ENCODE measurements at places on chromosomes 5 and 9.

GRCh38 chr9:121895818-121896544 lies 197.1 kb downstream of the TTLL11 start:
- no peak for DNase-seq

- no peak for DNase-seq
These were observed 22.0 kb upstream of the TGFBI start for GRCh38 chr5:136006761-136007251.

DNA sequence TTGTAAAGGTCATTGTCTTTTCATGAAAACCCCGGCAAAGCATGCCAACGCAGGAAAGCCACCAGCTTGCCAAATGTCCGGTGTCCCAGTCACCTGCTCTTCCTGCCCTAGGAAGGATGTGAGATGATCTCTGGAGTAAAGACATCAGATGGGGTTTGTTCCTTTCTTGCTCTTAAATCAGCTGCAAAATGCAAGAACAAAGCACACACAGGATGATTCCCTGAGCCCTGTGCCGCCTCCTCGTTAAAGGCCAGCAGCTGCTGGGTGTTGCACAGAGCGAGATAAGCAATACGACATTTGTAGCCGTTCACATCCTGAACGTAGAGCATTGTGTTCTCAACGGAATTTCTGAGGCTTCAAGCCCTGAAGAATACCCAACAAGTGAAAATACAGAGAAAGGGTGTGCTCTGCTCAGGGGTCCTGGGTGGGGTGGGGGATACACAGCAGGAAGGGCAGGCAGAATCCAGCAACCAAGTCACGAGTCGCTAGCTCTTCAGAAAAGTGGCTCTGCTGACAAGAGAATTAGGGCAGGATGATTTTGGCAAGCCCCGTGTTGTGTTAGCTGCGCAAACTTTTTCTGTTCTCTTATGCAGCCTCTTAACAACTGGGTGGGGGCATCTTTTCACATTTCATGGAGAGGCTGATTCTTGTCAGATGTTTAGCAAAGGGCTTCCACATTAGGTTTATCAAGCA lies 229.2 kb upstream of the MAP3K1 start:
- DNase-seq: no peak

- DNase-seq: no peak
These were observed 996.3 kb downstream of the TAF11L14 start for GRCh38 chr5:18630458-18631045.

DNA sequence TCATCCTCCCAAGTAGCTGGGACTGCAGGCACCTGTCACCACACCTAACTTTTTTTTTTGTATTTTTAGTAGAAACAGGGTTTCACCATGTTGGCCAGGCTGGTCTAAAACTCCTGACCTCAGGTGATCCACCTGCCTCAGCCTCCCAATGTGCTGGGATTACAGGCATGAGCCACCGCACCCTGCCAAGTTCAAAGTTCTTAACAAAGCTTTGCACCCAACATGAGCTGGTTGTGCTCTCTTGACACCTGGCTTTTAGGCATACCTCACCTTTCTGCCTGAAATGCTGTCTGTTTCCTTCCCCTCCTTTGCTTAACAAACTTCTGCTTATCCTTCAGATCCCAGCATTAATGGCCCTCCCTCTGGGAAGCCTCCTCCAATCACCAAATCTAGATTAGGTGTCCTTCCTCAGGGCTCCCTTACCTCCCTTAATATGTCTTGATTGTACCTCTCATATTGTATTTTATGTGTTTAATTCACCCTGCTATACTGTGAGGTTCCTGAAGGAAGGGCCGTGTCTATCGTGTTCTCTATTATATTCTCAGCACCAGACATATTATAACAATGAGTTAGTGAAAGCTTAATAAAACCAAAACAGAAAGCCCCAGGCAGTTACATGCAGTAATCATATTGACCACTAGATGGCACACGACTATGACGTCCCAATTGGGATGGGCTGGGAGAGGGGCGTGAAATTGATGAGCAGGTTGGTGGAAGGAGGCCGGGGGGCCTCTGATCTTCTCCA lies 62.9 kb upstream of the PPARGC1B start:
- no peak for DNase-seq

DNA sequence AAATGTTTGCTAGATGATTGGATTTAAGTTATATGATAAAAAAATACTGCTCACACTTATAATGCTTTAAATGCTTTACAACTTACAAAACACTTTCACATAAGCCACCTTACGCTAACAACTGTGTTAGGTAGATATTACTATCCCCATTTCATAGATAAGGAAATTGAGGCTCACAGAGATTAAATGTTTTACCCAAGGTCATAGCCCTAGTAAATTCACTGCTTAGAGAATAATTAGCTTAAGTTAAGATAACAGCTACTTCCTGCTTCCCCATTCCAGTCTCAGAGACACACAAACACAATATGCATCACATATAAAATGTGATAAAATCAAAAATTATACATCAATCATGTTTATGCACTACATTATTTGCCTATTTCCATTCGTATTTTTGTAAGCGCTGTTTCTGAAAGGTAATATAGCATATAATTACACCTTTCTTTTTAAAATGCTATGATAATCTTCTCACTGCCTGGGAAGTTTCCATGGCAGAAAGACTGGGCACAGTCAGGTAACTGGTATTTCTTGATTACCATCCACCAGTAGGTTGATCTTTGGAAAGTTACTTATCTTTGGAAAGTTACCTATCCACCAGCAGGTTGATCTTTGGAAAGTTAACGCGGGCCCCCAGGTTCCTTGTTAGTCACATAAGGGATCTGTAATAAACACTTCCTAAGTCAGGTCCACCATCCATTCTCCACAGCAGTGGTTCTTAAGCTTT lies 101.1 kb downstream of the NFIB start:
- DNase-seq: no peak

GRCh38 chr5:153676406-153676805 lies 185.9 kb downstream of the GRIA1 start:
- no peak for DNase-seq

GRCh38 chr5:6187501-6187900 lies 190.8 kb downstream of the MED10 start:
- no peak for DNase-seq

DNA sequence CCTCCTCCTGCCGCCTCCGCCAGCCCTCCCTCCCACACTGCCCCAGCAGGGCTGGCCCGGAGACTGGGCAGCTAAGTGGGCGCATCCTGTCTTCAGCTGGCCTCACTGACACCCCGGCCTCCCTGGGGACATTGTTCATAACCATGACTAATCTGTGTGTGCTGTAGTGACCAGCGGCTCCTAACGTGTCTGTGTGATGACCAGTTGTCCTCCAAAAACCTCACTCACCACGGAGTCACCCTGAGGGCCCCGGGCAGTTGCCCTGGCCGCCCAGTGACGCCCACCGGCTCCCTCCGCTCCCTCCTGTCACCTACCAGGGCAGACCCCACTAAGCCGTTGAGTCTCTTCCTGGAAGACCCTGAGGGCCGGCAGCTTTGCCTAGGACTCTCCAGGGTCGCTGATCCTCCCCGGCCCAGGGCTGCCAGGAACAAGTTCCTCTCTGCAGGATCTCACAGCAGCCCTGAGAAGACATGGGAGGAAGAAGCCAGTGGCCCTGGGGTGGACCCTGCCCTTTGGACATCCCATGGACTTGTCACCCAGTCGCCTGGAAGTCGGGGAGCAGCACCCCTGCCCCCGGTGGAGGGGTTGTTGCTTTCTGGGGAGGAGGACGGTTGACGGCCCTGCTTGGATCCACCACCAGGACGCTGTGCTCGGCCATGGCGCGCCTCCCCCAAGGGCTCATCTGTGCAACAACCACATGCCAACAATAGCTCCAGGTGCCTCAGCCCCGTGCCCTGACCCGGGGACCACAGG lies 110.2 kb upstream of the LMX1B start:
- DNase-seq: no peak

DNA sequence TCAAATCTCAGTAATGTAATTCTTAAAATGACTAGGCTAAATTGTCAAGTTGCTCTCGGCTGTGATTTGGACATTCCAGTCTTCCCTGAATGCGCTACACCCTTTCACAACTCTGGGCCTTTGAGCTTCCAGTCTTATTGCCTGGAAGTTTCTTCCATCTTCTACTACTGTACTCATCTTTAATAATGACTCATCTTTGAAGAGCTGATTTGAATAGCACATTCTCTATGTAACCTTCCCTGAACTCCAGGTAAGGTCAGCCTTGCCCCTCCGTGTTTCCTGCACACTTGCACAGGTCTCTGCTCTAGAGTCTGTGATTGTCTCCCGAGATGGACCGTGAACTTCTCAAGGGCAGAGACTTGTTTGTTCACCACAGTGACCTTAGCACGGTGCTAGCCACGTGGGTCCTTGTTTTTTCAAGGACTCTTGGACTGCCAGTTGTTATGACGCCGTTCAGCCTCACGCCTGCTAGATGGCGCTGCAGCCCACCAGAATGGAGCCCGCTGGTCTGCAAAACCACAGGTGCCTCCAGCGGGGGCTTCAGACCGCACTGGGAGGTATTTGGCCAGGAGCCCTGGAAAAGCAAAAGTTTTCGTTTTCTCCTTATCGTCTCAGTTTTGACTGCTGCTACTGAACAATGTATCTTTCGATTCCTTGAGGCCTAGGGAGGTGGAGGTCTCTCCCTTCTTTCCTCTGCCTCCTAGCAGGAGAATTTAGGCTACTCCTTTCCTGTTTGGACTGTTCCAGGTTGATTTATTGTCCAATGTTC lies 44.4 kb downstream of the SEC61B start:
- peak; percentile 21 for DNase-seq

GRCh38 chr9:137873408-137873807 lies 4.2 kb upstream of the CACNA1B start:
- no peak for DNase-seq

- DNase-seq: no peak
These were observed 3.0 kb upstream of the FGF18 start for GRCh38 chr5:171416160-171417049.

- no peak for DNase-seq
These were observed 74.1 kb downstream of the FNBP1 start for GRCh38 chr9:129968690-129969485.

DNA sequence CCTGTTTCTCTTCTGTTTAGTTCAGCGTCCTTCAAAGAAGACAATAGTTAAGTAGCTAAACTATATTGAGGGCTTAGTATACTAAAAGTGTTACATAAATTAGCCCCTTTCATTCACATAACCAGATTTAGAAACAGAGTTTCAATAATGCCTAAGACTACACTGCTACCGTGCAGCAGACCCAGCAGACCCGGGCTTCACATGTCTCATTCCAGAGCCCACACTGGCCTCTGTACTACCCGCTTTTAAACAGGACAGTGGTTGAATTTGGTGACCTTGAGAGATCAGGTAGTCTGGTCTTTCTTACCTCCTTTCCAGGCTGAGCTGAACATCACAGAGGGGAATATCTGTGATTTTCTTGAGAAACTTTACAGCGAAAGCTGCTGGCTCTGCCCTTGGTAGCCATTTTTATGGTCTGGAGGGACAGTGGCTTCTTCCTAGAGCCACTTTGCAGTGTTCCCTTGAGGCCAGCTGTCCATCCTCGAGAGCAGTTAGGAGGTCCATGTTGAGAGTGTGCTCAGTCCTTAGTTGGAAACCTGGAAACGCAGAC lies 56.5 kb downstream of the SLC22A5 start:
- DNase-seq: no peak

DNA sequence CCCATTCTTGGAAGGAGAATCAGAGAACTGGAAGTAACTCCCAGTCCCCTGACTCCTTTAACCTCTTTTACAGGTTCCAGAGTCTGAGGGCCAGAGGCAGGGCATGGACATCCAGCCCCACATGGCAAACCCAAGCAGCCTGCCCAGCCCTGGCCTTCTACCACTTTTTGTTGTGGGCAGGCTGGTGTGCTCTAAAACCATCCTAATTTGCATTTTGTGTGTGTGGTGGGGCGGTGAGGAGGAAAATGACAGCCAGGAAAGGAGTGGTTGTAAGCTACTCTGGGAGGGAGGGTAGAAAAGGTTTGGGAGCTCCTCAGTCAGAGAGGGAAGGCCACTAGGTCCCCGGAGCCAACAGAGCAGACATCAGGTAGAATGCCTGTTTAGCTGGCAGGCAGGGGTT lies 90.6 kb downstream of the PSD2 start:
- DNase-seq: no peak

- no peak for DNase-seq
These were observed 38.2 kb downstream of the SLC9A3 start for GRCh38 chr5:485946-486491.

DNA sequence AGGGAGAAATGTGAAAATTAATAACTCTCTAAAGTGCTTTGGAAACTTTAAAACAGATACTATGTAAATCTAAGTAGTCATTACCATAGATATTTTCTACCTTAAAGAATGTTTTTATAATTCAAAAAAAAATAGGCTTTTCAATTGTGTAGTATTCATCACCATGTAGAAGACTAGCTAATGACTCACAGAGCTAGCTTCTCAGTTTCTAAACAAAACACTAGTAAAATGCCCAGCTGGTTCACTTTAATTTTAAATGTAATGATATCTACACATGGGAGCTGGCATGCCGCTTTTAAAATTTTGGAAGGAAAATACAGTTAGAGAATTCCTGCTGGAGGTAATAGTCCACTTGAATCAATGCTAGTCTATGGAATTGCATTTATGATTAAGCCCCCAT lies 509.8 kb downstream of the CSNK1G3 start:
- no peak for DNase-seq

DNA sequence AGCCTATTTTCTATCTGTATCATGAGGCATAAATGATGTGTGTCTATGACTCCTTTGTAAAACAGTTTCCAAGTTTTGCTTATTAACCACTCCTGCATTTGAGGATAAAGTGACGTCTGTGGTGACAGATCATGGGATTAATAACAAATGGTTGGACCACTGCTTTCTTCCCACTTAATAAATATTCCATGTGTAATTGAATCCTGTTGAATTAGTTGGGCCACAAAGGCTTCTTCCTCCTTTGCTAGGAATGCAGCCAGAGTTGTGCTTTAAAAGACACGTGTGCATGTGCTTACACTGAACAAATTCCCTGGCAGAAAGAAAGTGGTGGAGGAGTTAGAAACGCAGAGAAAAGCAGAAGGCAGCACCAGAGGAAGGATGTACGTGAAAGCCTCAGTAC lies 150.2 kb downstream of the ACTBL2 start:
- DNase-seq: no peak

- peak; percentile 49 for DNase-seq
These were observed 704 bp downstream of the SUSD1 start for GRCh38 chr9:112174222-112174964.

DNA sequence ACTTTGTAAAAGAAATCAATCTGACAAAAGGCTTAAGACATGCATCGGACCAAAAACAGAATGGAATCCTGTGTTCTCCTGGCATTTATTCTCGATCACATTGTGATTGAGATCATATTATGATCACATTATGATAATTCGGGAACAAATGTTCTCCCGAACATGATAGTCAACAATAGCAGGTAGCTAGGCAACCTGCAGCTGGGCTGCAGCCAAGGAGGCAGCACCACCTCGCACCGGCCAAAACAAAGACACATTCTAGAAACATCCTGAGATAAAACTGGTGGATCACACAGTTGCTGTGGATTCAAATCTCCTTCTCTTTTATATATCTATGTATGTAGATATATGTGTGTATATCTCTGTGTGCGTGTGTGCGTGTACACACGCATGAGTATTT lies 480.6 kb upstream of the CYLC2 start:
- no peak for DNase-seq

DNA sequence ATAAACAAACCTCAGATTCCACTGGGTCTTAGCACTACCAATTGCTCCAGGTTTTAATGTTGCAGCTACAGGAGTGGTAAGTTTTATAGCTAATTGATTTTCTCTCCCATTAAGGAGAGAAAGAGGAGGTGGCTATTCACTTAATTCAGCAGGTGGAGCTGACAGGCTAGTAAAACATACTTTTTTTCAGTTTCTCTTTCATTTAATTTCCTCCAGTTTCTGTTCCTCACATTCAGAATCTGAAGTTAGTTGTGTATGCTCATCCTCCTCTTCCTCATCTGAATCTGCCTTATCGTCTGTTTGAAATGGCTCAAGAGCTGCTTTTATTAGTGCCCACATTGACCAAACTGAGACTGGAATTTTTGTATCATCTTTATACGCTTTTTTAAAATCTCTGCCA lies 98.0 kb downstream of the PLPPR1 start:
- no peak for DNase-seq

Measured in stimulated activated CD8-positive, alpha-beta memory T cell treated with anti-CD3 and anti-CD28 coated beads, Interleukin-7, amount 100 ng/mL, for 1 hour (primary cell).